AG10803 (cell line): ENCODE measurements at places on chromosomes 7 and 10.

DNA sequence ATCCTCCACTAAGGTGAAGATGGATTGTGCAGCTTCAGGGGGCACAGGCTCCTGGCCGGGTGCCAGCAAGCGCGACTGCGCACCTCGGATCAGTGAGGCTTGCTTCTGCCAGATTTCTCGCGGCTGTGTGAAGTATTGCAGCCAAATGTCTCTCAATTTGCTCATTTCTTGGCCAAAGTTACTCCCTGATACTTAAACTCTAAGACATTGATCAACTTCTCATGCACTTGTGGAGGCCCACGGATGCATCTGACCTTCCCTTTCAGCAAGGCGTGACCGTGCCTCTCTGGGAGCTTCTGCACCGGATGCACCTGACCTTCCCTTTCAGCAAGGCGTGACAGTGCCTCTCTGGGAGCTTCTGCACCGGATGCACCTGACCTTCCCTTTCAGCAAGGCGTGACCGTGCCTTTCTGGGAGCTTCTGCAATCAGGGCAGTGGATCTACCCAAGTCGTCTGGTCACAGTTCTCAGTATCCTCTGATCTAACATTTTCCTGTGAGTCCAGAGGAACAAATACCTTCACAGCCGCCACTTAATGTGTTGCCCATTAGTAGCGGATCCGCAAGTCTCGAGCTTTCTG, 248.3 kb downstream of the ADARB2 start:
- DNase-seq = no peak

- peak; percentile 69 for DNase-seq
These were observed 10.6 kb upstream of the LYZL2 start for GRCh38 chr10:30639946-30640786.

GRCh38 chr10:94299417-94299816, 63.3 kb downstream of the NOC3L start:
- DNase-seq = peak; percentile 78

DNA sequence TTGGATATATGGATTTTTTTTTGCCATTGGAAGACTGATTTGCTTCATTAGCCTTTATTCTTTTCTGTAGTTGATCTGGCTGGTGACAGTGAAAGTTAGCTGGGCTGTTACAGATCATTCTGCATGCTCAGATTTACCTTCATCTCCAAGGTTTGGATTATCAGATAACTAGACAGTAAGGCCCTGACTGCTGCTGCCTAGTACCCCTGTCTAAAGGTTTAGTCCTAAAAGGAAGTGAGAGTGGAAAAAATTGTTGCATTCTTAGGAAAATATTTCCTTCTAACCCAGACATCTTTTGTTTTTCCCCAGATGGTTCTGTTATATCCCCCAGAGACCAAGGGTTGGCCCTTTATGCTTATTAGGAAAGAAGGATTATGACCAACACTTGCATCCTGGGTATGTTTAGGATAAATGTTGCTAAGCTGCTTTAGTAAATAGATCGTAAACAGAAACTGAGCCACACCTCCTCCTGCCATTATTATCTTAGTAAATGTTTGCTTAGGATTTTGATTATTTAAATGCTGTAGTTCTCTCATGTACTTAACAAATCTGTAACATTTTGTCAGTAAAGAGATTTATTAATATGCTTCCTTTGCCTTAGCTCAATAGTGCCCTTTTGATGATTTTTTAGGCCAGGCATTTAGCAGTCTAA, 44.4 kb downstream of the MCU start:
- DNase-seq = peak; percentile 94
